AG04449 (cell line): ENCODE measurements at places on chromosomes 2 and 18.

DNA sequence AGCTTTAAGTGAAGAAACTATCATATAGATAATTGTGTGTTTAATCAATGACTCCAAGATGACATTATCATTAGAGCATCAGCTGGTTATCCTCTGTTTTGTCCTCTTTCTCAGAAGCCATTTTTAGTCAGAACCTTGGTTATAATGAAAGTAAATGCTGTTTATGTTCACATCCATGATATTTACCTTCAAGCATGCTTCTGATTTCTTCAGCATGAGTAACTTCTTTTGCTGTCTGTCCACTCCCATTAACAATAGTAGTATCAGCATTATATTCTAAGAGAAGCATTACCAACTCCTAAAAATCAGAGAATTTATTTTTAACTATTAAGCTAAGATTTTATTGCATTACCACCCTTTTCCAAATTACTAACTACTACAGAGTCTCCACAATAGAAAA lies 56.3 kb downstream of the OSBPL1A start:
- DNase-seq: no peak

GRCh38 chr2:114122930-114123329 lies 233.0 kb downstream of the ACTR3 start:
- DNase-seq: no peak

DNA sequence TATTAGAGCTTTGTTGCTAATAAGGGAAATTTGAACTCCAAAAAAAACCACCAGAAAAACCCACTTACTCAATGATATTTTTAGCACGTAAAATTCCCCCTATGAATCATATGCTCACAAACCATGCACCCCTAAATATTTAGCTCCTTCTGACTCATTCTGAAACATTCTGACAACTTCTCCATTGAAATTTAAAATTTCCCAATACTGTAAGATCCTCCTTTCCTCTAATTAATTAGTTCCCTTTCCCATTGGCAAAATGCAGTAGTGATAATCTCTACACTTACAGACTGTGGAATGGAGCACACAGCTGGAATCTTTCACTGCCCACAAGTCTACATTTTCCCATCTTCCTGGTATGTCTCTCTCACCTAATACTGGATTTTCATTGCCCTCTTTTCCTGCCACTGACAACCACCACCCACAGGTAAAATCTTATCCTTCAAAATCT lies 215.8 kb upstream of the ACVR2A start:
- DNase-seq: no peak

GRCh38 chr2:3839476-3839875 lies 136.1 kb downstream of the DCDC2C start:
- no peak for DNase-seq

- no peak for DNase-seq
Observed at GRCh38 chr18:6683112-6683876, 46.2 kb upstream of the ARHGAP28 start.

DNA sequence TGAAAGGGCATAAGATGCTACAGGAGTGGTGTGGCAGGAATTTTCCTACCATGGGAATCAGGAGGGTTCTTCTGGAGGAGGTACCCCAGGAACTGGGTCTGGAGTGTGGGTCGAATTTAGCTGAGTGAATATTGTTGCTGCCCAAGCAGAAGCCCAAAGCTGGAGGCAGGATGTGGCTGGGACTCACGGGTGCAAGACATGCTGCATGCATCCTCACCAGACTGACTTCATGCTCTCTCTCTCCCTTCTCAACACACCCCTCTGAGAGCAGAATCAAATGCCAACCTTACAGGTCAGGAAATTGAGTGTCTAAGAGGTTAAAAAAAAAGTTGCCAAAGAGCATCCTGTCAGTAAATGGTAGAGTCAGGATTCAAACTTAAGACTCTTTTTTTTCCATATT lies 78.8 kb upstream of the TTC39C start:
- DNase-seq: no peak
